GM23338 (cell line): ENCODE measurements at places on chromosomes 6 and 20.

DNA sequence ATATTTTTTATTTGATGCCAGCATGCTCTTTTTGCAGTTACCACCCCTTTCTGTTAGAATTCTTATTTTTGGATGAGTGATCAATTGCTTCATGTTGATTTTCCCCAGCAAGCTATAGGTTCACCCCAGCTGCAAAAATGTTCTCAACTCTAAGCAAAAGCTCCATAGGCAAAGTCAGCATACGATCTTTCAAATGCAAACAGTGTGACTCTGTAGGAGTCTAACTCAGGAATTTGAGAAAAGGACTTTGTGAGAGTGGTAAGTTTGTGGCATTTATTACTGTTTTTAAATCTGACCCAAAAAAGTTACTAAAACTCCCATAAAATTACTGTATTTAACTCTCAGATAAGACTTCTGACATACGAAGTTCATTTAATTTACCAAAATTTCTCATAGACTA lies 134.9 kb upstream of the HSF2 start:
- peak; percentile 51 for DNase-seq

DNA sequence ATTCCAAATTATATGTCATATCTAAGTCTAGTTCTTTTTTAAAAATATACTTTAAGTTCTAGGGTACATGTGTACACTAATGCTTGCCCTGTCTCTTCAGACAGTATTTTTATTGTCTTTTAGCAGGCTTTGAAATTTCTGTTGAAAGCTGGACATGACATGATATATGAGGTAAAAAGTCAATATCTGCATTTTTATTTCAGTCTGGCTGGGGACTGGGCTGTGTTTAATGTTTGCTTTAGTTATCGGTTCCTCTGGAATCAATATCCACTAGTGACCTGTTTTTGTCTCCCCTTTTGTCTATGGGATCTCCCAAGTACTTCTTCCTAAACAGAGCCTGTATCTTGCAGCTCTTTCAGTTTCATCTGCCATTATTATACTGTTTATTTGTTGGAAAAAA lies 786.2 kb upstream of the GJE1 start:
- no peak for DNase-seq

DNA sequence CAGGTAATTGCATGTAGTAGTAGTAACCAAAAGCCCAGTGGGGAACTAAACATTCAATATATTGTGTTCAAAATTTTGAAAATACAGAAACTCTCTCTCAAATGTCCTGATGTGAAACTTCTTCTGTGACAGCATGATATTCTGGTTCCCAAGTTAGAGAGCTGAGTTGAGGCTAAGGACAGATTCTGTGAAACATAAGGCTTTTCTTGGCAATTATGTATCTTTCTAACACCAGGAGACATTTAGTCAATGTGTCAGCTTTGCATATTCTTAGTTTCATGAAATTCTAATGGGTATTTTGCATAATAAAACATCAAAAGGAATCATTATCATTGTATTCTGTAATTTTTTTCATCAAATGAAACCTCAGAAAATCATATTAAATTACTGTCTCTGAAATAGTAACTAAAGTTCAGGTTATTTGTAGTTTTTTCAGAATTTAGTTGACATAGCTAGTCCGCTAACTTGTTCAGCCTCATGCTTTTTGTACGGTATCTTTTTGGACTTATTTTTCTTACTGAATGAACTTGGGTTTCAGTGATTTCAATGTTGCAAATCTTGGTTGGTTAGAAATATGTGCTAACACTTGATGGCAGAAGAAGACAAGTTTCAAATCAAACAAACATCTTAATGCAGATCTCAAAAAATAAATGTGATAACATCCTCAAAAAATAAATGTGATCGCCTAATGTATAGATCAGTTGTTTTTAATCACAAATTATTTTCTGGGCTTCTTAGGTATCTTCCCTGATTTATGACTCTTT lies 70.4 kb downstream of the AKAP7 start:
- no peak for DNase-seq

DNA sequence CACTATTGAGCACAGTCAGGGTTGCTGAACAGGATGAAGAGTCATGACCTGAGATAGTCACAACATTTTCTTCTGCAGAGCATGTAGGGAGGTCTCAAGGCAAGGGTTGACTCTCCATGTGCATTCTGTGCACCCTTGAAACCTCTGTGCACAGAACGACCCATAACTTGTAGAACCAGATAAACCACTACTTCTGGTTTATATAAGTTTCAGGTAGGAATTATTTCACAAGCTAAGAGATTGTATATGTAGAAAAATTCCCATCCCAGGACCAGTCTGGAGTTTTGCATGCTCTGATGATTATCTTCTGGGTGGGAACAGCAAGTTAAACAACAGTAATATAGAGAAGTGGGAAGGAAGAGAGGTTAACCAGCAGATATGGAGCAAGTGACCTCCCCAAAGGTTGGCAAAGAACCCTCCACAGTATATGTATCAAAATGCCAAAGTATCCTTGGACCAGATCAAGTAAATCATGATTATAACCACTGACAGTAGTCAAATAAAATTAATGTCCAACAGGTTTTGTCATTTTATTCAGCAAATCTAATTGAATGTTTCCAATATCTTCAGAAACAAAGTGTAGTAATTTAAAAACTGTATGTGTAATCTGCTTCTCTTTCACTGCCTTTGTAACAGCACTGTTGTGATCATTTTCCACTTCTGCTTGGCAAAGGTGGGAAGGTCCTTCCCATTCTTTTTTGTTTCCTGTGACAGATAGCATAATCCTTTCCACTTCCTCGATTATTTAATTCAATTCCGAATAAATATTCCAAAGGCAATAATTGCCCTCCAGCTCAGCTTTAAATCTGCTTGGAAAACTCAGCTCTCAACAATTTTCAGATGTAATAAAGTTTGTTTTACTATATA lies 104.4 kb downstream of the SYNE1 start:
- DNase-seq: no peak

DNA sequence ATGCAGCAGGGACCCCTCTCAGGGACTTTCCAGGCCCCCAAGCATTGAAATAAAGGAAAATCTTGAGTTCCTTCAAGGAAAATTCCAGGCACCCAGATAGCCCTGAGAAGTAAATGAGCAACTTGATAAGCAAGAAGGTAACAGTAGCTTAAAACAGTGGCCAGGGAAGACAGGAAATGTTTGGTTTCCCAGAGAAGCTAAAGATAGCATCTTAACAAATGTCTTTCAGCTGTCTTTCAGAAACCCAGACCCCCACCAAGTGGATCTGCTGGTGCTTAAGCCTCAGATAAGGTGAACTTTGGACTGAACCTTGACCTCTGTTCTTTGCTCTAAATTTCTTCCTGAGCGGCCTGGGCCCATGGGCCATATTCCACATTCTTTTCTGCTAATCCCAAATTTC lies 117.8 kb upstream of the CST7 start:
- no peak for DNase-seq

- DNase-seq: no peak
These were observed 370.0 kb downstream of the MAFB start for GRCh38 chr20:40319056-40319455.

DNA sequence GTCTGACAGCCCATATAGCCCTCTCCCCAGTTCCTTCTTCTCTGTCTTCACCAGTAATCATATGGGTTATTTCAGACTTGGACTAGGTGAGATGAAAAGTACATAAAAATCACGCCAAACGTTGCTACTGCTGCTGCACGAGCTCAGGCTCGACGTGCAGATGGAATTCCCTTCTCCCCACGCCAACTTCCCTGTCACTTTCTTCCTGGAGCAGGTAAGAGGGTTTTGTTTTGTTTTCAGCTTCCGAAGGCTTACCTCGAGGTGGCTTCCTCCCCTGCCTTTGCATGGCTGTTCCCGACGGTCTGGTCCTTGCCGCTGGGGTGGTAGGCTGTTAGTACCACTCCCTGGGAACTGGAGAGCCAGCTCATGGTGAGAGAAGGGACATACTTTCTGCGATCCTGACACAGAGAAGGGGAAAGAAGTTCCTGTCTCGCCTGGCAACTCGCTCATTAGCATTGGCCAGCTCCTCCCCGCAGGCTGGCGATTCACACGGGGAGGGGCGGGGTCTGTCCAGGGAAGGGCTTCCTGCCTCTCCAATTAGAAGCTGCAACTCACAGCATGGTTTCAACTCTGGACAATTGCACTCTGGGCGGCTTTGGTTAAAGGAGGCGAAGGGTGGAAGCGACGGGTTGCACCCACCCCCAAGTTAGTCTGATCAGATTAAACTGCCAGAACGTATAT lies at the start of gene ARHGAP18:
Gene ARHGAP18 (minus strand): TSS at position 409 of the 681 bp plus-strand sequence. CDS start 41 bp downstream, at position 368.
- peak; percentile 91 for DNase-seq

DNA sequence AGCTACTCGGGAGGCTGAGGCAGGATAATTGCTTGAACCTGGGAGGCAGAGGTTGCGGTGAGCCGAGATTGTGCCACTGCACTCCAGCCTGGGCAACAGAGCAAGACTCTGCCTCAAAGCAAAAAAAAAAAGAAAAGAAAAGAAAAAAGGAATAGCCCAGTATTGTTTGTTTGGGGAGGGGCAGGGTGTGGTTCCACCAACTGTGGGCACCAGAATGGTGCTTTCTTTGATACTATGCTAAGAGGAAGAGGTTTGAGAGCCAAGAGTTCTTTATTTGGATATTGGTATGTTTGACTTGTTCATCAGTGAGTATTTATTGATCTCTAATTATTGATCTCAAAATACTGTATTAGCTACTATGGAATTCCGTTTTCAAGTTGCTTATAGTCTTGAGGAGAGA lies 72.3 kb downstream of the CEP57L1 start:
- no peak for DNase-seq

GRCh38 chr6:111997853-111998208 lies 56.1 kb upstream of the CCN6 start:
- no peak for DNase-seq

DNA sequence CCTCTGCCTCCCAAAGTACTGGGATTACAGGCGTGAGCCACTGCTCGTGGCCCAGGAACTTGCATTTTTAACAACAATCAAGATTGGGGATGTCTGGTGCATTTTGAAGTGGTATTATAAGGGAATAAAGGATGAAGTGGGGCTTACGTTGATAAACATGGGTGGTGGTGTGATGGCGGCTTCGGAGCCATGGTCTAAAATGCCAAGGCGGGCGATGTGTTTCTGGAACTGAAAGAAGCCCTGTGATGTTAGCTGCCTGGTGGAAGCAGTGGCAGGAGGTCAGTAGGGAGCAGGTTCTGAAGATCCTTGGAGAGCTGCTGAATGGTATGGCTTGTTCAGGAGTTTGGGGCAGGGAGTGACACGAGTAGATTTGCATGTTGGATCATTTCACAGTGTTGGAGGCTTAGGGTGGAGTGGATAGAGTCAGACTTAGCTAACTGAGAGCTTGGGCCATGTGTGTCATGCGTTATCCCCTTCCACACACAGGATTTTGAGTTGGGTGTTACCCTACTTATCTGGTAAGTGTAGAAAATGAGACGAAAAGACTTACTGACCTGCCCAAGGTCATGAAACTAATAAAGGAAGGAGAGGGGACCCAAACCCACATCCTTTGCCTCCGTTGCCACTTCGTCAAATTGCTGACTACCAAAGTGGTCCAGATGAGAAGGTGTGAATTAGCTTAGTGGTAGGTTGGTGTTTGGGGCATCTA lies 1.5 kb downstream of the NELFCD start:
- no peak for DNase-seq

GRCh38 chr6:46500382-46500781 lies 9.1 kb upstream of the RCAN2 start:
- no peak for DNase-seq
